ENCODE measurements at places on chromosomes 5 and 9. TPM values are rescaled to one million over a fixed set of nuclear protein-coding genes. Genes with fewer than 3 reads are reported as not detected.

The C1QTNF3 gene
- total RNA-seq, result 33.0 TPM

The BARHL1 gene
- total RNA-seq, result not detected

The CDHR2 gene
- total RNA-seq, result 39.6 TPM

The LURAP1L gene
- total RNA-seq, result 13.8 TPM

The SLC1A1 gene
- 193 TPM for total RNA-seq

The ST8SIA4 gene
- total RNA-seq, result 1.1 TPM

The SPATA9 gene
- not detected for total RNA-seq

The SLC34A1 gene
- total RNA-seq, result not detected

The TSSK1B gene
- not detected for total RNA-seq

GRCh38 chr5:56262279-56262678, 29.1 kb upstream of the ANKRD55 start:
- no peak for DNase-seq

DNA sequence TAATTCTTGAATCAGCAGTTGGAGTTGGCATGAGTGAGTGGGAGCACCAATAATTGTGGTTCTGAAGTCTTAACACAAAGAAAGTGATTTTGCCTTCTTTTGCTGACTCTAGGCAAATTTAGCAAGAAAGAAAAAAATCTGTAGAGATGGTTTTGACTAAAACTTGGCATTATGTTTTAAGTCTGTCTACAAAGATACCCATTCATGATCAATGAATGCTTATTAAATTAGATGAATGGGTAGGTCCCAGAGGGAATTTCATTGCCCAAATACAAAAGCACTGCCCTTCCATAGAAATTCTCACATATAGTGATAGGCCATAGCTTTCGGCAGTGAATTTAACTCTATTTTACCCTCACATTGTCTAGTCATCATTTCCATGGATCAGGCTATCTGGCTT, 428.6 kb upstream of the ADAMTSL1 start:
- no peak for DNase-seq

GRCh38 chr5:19795218-19795617, 192.8 kb downstream of the CDH18 start:
- no peak for DNase-seq

DNA sequence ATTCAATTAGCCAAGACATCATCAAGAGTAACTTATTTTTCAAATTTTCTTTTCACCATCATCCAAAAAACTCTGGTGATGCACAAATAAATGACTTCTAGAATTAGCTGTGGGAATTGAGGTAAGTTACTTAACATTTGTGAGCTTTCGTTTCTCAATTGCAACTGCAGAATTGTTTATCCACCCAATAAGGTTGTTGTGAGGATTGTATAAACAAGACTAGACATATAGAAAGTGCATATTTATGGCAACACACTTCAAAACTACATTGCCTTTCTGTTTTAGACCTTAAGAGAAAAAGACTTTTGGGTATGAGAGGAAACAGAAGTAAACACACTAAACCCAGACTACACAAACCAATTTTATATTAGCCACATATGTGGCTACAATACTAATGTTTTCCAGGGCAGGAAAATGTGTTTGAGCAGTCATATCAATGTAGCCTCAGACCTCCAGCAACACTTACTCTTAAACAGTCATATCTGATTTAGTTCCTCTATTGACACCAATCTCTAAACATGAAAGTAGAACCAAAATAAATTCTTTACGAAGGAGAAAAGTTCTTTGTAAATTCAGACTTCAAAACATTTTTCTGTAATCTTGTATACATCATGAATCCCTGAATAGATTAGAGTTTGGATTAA, 488.0 kb upstream of the CYLC2 start:
- no peak for DNase-seq

GRCh38 chr5:51622161-51622790, 239.0 kb downstream of the ISL1 start:
- no peak for DNase-seq

- DNase-seq, result no peak
Observed at GRCh38 chr9:116151966-116152381, 1.6 kb upstream of the PAPPA start.

- DNase-seq, result peak; percentile 74
Observed at GRCh38 chr5:80181618-80182211, 74.1 kb downstream of the SERINC5 start.

GRCh38 chr9:35867538-35867937, 2.7 kb downstream of the OR13J1 start:
- DNase-seq, result no peak

DNA sequence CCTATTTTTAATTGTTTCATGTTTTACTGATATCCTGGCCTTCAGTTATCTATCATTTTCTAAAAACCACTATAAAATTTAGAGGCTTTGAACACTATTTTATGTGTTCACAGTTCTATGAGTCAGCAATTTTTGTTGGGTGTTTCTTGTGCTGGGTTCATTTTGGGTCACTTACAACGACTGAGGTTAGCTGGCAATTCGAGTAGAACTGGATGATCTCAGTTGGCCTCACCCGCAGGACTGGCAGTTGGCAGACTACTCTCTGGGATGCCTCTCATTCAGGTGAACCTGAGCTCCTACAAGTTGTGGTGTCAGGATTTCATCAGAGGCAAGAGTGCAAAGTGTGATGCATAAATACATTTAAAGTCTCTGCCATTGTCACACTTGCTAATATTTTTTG, 151.0 kb upstream of the PAPPA start:
- no peak for DNase-seq

- DNase-seq, result no peak
Observed at GRCh38 chr5:176902911-176903664, 3.9 kb upstream of the HK3 start.

GRCh38 chr5:140607031-140607430, 25.9 kb downstream of the CD14 start:
- no peak for DNase-seq

DNA sequence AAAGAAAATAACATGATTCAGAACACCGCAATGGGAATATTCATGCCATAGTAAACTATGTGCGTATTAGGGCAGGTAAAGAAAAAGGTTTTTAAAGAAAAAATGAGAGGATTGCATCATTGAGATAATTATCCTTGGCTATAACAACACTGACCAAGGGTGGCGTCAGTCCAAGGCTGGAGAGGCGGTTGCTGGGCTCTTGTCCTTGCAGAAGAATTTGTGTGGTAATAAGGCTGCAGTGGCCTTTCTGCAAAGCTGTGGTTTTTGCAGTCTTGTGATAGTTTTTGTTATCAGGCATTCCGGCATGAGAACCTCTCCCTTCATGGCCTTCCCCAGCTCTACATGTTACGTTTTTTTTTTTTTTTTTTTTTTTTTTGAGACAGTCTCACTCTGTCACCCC, 14.0 kb downstream of the BOD1 start:
- DNase-seq, result no peak

DNA sequence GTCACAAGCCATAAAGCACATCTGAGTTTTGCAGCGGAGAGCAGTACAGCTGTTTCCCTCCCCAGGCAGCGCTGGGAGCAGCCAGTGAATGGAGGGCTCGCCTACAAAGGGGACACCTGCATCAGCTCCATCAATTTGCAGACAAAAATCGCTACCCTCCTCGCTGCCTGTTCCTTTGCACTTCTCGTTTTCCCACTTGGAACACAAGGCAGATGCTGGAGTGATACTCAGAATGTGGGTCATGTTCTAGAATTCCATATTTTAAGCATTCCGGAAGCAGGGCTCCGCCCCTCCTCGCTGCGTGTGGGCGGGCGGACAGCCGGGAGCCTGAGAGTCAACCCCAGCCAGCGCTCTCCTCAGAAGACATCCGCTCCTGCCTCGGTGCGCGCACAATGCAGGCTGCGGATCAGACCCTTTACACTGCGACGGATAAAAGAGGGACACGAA, 92.1 kb downstream of the LMNB1 start:
- DNase-seq, result peak; percentile 42

DNA sequence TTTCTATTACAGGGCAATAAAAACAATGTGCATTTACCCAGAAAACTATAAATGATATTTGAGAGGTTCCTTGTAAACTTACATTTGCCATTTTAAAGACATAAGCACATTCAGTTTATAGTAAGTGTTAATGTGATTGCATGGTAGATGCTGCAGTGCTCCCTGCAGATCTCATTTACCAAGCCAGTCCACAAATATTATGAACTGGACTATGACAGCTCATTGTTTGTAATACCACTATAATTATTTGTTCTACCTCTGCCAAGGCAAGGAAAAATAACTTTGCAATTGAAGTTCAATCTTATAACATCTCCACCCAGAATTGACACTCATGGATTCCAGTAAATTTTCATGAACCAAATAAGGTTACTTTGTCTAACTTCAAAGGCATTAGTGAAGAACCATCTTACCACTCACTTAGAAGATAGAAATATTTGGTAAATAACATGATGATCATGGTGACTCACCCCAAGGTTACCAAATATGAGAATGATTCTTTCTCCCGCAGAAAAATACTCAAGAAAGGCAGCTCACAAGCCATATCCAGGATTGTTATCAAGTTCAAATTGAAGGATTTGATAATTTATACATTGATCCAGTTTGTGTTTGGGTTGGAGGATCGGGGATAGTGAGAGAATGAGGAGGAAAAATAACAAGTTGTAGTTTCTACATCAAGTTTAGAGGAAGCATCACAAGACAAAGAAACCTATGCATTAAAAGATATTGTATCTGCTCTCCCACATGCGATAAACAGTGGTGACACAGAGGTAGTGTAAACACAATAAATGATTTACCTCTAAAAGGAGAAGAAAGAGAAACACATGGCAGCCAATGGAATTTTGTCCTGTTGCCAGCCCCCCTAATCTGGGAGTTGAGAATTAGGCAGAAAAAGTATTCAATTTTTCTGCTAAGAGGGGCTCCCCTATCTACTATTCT, 29.5 kb downstream of the CDH9 start:
- no peak for DNase-seq

GRCh38 chr9:126554292-126554691, 59.4 kb upstream of the LMX1B start:
- no peak for DNase-seq

DNA sequence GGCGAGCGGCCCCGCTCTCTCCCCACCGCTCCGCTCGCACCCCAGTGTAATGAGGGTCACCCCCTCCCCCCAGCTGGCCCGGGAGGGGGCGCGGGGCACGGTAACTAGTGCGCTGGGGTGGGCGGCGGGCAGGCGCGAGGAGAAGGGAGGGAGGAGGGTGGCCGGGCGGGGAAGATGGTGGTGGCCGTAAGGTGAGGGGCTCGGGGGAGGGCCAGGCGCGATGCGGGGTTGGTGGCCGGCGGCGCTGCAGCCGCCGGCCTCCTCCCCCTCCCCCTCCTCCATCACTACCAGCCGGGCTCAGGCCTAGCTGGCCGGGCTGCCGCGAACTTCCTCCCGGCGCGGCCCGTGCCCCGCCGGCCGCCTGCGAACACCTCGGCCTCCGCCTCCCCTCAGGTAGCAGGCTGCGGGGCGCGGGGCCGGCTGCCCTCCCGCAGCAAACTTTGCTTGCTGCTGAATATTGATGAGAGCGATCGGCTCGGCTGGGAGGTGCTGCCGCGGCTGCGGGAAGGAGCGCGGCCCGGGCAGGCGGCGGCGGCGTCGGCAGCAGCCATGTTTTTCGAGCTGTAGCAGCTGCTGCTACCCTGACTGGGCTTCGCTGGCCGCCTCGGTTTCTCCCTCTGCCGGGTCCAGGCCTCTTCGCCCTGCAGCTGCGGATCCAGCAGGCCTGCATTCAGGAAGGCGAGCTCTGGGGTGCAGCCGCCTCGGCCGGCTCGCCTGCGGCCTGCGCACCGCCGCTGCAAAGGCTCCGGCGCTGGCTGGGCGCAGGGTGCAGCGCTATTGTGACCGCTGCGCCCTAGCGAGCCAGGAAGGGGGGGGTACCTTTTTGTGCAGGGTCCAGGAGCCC, 502 bp downstream of the NSD1 start:
- no peak for DNase-seq

DNA sequence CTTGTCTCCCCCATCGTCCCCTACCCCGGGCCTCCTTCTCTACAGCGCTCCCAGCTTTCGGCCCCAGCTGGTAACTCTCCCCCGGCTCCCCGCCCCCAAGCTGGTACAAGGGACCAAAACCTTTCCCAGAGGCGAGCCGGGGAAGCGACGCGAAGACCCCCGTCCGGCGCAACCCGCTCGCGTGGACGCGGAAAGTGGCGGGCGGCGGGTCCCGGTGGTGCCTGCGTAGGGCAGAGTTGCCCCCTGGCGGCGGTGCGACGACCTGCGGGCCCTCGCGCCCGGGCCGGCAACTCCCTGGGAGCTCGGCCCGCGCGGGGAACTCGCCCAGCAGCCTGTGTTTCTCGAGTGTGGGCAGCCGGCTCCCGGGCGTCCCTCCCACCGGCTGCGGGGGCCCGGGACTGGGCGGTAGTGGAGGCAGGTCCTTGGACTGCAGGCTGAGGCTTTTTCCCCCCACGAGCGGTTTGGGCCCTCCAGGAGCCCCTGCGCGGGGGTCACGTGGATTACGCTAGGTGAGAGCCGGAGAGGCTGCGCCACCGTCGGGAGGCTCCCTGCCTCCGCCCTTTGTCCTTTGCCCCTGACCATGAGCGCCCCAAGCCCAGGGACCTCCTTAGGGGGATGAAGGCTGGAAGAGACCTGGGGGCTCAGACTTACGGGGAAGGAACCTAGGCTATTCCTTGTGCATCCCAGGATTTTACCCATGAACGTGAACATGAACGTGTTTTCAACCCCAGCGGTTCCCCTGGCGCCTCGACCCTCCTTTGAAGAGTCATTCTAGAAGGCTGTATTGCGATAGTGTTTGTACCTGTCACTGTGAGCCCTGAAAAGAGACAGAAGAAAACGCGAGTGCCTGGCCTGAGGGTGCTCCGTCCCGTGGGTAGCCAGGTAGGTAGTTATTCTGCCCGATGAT, 2.9 kb upstream of the FOXD1 start:
- DNase-seq, result peak; percentile 22

GRCh38 chr5:96941140-96941539, 5.3 kb downstream of the LNPEP start:
- no peak for DNase-seq

- DNase-seq, result peak; percentile 68
Observed at GRCh38 chr9:34072868-34073590, 24.3 kb upstream of the UBAP2 start.

- DNase-seq, result no peak
Observed at GRCh38 chr5:76199336-76200318, 116.4 kb downstream of the SV2C start.

DNA sequence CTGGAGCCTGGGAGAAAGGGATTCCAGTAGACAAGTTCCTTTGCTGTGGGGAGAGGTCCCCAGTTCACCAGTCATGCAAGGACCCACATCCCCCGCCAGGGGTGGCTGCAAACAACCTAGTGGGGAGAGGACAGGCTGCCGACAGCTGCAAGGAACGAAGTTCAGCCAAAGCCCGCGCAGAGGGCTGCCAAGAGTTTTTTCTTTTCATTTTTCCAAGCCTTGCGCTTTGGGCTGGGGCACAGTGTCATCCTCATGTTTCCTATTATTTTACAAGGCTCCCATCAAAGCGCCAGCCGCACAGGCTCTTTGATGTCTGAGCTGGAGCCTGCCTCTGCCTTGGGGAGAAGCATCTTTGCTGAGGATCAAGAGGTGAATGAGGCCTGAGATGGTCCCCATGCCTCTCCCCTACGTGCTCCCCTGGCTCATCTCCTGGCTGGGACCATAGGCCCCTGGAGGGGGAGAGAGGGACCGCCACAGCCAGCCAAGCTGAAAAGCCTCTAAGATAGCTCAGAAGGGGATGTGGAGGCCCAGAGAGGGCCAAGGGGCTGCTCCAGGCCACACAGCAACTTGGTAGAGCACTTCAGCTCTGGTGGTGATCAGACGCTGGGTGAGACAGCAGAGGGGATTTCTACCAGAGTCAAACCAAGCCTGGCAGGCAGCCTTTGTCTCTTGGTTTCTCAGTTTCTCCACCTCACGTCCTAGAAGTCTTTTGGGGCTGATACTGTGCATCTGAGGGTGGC, 50.4 kb upstream of the SYNPO start:
- DNase-seq, result peak; percentile 71

GRCh38 chr5:91182763-91183162, 200.4 kb downstream of the ARRDC3 start:
- peak; percentile 57 for DNase-seq
